ENCODE measurements at places on chromosomes 4 and X.

- no peak for DNase-seq
Measured at GRCh38 chr4:76434901-76435527, at the start of gene SHROOM3. Gene SHROOM3 (plus strand): TSS chr4:76435229. CDS start chr4:76436053, 824 bp downstream.

DNA sequence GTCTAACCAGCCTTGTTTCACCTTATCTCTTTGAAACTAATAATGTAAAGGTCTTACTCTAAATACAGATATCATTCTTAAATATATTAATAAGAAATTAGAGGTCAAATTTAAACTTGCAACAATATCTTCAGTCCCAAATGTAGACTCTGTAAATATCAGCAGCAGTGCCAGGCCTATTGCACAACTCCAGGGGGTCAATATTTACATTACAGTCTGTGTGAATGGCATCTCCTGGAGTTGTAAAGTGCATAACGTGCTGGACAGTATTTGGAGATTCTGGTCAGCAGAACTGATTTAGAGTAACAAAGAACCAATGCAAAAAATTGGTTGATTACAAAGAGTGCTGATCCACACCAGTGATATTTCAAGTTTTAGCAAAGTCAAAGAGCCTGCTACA lies 1225.9 kb downstream of the PCDH19 start:
- no peak for DNase-seq

DNA sequence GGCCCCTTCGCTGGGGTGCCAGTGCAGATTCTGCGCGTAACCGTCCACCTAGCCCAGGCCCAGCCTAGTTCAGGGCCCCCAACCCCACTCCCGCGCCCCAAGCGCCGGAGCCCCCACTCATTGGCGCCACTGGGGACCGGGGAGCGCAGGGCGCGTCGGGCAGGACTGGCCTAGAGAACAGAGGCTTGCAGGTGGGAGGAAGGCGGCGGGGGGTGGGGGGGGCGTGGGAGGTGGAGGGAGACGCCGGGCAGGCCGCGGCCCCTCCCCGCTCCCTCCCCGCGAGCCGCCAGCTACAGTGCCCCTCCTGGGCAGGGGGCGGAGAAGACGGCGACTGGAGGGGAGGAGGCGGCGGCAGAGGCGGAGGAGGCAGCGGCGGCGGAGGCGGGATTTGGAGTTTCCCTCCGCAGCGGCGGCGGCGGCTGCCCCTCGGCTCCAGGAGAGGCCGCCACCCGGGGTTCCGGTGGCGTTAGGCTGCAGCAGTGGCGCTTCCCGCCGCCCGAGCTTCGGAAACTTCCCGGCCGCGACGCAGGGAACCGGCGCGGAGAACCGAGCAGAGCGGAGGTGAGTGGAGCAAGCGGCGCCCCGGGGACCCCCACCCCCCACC lies 4.8 kb upstream of the DUSP9 start:
- no peak for DNase-seq

GRCh38 chr4:8747467-8748235 lies 124.0 kb downstream of the HMX1 start:
- DNase-seq, result no peak

GRCh38 chrX:149527705-149528104 lies 13.1 kb upstream of the EOLA1 start:
- no peak for DNase-seq

- no peak for DNase-seq
Measured at GRCh38 chr4:143082701-143083100, 102.0 kb upstream of the USP38 start.

GRCh38 chrX:6149060-6149872 lies 79.4 kb downstream of the NLGN4X start:
- no peak for DNase-seq

DNA sequence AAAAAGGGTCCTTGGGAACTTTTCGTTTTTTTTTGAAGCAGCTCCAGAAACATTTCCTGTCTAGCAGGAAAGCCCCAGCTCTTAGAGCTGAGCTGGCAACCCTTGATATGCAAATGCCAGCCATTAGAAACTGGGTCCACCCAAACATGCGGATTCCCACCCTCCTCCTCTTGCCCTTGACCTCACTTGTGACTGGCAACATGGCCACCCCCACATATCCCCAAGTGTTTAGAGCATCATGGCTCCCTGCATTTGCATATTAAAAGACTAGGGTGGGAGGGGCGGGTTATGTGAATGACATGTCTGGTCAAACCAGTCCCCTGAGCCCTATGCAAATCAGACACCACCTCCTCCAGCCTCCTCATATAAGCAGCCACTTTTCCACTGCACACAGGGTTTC lies 671.1 kb downstream of the FAT4 start:
- no peak for DNase-seq

DNA sequence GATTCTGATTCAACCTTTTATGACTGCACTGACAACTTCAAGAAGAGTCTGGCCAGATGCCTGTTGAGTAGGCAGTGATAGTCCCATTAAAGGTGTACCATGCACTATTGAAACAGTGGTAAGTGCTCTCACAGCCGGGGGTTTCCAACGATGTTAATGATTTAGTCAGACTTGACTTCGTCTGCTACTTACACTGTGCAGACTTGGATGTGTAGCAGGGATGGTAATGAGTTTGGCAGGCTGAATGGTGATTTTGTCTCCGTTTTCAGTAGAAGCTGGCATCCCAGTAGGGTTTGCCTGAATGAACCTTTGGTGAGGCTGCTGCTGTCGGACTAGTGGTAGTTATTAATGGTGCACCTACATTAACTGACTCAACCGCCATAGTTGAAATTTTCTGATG lies 52.0 kb upstream of the TMSB15B start:
- no peak for DNase-seq

- no peak for DNase-seq
Measured at GRCh38 chrX:3549411-3549911, 164.0 kb downstream of the PRKX start.

GRCh38 chr4:40736910-40737309 lies 12.8 kb upstream of the NSUN7 start:
- DNase-seq, result no peak

- DNase-seq, result no peak
Measured at GRCh38 chrX:78046362-78046761, 57.7 kb upstream of the PGK1 start.

GRCh38 chr4:30653291-30653690 lies 66.9 kb upstream of the PCDH7 start:
- DNase-seq, result no peak

GRCh38 chr4:109016200-109016599 lies 253.3 kb upstream of the ETNPPL start:
- no peak for DNase-seq

GRCh38 chr4:65195002-65195401 lies 475.3 kb downstream of the EPHA5 start:
- no peak for DNase-seq

GRCh38 chr4:6884341-6884870 lies 25.2 kb upstream of the TBC1D14 start:
- DNase-seq, result no peak

DNA sequence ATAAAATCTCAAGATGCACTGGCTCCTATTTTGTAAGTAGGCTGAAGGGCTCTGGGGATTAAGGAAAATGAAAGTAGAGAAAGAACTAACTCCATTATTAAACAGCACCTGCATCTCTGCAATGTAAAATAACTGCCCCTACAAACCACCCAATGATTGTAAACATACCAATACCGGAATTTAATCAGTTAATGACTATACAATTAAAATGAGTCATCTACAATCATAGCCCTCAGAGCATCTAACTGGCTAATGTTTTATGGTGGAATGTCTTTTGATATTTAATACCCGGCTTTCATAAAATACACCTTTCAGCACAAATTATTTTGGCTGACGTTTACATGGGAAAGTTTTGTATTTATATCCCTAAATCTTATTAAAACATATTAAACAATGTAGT lies 142.3 kb downstream of the PAPSS1 start:
- no peak for DNase-seq

DNA sequence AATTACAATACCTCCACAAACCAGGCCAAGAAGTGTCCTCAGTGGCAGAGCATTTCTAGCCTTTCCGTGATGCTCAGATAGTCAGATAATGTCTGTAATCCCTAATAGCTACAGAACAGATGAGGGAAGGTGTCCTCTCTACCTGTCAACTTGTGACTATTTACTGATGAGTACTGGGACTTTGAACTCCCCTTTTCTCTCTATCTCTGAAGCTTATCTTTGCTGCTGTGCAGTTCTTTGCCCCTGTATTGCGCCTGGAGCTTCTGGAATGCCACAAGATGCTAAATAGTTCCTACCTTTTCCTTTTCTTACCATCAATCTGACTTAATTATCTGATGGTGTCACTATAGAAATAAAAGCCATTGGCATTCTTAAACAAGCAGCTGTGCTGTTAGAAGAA lies 30.5 kb downstream of the FGF2 start:
- DNase-seq, result no peak

DNA sequence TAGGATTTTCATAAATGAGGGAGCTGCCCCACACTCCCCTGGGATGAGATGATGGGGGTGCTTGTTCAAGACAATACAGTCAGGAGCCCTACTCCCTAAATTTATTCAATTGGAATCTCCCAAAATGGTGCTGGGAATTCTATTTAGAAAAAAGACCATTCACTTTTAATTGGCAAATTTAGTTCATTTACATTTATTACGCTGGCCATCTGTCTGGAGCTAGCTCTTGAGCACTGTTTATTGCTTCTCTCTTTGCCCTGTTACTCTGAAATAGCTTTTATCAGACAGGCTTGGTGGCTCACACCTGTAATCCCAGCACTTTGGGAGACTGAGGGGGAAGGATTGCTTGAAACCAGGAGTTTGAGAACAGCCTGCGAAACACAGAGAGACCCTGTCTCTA lies 2.0 kb upstream of the ARSD start:
- no peak for DNase-seq

GRCh38 chr4:82998898-82999297 lies 11.7 kb downstream of the LIN54 start:
- DNase-seq, result no peak

GRCh38 chr4:33696586-33696985 lies 2547.7 kb downstream of the ARAP2 start:
- no peak for DNase-seq

DNA sequence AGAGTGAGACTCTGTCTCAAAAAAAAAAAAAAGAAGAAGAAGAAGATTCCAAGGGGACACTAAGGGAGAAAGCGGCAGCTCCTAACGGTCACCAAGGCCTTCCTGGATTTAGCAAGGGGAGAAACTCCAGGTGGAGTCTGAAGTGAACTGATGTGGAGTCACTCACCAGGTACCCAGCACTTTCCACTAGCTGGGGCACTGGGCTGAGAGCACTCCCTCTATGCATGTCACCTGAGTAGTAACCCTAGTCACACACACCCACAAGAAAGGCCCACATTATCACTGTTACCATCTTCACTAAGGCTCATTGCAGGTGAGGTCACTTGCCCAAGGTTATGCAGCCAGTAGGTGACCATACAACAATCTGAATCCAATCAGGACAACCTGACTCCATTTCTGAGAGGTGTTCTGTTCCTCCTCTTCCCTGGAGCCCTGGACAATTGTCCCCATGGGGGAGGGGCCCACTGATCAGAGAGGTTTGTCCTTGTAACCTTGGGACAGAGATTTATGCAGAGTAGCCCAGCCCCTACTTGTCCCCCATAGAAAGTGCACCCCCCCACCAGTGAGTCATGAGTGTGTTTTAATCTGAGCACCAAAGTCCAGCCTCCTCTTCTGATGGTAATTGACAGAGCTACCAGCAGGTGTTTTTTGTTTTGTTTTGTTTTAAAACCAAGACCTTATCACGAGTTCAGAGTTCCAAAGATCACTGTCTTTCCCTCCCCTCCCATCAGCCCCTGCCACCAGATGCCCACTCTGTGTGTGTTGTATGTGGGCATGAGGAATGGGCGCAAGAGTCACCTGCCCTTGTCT lies 5.9 kb upstream of the SASH3 start:
- DNase-seq, result no peak

DNA sequence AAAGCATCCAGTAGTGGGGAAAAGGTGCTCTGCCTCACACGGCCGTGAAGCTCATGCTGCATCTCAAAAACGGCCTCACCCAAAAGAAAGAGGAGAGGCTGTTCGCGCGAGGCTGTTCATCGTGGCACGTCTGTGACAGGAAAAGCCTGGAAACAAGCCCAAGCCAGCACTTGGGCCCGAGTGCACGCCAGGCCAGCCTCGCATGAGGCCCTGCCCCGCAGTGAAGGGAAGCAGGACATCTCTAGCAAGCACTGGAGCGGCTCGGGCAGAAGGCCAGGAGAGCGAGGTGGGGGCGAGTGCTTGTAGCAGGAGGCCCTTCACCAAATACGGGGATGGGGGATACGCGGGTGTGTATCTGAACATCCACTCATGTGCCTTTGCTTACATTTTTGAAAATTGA lies 39.9 kb upstream of the MXD4 start:
- no peak for DNase-seq

DNA sequence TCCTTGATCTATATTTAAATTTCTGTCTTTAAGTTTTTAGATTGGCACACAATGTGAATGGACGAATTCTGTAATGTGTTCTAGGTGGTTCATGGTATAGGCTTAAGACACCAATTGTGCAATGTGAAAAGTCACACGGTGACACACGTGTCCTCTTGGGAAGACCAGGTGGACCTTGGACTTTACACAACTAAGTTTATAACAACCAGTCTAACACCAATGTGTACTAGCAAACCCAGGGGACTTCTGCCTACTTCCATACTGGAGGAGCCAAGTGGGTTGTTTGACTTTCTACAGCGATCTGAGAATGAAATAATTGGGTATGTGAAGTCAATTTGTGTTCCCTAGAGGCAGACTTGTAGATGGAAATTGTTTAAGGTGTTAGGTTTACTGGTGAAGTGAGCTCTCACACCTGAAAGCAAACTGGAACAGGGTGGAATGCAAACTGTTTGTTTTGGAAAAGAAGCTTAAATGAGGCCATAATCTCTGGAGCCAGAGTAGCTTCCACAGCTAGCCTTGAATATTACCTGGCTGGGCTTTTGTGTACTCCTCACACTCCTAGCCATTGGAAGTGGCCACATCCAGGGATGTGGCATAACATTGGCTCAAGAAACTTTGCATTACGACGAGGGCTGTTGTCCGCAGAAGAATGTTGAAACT lies 45.9 kb upstream of the WDR1 start:
- DNase-seq, result no peak

DNA sequence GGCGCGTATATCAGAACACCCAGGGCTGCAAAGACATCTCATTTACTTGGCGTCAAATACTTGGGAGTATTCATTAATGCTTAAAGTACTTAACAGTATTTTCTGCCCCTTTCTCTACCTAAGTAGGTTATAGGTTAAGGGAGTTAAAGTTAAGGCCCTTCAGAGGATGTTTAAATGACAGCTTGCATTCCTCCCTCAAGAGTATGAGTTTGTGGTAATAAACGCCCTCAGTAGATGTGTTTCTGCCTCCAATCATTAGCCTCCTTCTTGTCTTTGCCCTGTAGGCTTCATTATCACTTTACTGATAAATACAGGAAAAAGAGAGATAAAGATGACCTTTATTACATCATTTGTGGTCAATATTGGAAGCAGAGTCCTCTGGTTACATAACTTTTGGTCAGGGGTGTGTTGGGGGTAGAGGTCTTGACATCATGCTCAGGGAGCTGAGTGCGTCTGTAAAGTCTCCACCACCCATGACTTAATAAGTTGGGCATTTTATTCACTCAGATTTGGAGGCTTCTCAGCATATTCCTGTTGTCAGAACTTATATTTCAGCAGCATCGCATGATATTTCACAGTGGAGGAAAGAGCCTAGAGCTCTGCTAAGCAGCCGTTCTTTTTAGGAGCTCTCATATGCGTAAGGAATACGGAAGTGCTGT lies 145.9 kb downstream of the CPE start:
- DNase-seq, result no peak

- no peak for DNase-seq
Measured at GRCh38 chrX:56222473-56223000, 9.6 kb upstream of the KLF8 start.

GRCh38 chrX:49976682-49977197 lies 54.3 kb downstream of the CLCN5 start:
- no peak for DNase-seq

Data from left hindlimb (tissue), 1 donor.